ENCODE measurements at places on chromosomes 7 and 10. TPM values are rescaled to one million over a fixed set of nuclear protein-coding genes. Genes with fewer than 3 reads are reported as not detected.

GRCh38 chr7:157440346-157441022 lies 103.7 kb downstream of the DNAJB6 start:
- DNase-seq: peak; percentile 88

DNA sequence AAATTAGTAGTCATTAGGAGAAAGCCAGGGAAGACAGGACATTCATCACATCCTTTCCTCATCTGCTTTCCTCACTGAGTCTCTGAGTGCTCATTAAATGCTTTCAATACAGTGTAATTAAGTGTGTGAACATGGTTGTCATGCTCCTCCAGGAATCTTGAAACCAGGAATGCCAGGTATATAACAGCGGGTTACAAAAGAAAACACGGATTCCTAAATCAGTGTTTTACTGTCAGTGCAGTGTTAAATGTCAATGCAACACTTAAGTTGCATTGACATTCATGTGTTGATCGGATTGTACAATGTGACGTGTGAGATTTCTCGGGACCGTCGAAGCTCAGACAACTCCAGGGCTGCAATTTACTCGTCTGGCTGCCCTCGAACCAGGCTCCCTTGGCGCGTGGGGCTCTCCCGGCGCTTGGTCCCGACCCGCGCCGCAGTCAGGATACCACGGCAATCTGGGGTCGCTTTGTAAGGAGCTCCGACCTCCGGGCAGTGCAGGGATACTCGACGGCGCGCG lies 455 bp upstream of the SPAG6 start:
- DNase-seq: no peak

- DNase-seq: no peak
Observed at GRCh38 chr7:157399086-157399687, 62.4 kb downstream of the DNAJB6 start.

DNA sequence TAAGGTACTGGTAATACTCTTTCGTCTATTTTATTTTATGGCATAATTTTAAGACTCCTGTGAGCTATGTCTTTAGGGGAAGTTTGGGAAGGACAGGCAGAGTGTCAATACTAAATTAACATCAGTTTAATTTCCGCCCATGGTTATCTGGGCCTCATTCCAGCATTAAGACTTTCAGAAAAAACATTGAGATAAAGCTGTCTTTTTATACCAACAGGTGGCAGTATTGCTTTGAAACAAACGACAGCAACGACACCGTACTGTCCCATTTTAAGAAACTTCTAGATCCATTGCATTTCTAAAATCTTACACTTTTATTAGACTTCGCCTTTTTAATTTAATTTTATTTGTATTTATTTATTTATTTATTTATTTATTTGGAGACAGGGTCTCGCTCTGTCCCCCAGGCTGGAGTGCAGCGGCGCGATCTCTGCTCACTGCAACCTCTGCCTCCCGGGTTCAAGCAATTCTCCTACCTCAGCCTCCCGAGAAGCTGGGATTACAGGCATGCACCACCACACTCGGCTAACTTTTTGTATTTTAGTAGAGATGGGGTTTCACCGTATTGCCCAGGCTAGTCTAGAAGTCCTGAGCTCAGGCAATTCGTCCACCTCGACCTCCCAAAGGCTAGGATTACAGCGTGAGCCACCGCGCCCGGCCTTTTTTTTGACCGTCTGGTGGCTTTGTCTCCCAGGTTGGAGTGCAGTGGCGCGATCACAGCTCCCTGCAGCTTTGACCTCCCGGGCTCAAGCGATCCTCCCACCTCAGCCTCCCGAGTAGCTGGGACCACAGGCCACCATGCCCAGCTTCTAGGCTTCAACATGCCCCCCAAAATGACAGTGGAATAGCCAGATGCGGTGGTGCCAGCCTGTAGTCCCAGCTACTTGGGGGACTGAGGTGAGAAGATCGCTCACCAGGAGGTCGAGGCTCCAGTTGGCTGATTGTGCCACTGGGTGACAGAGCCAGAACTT lies 78.7 kb upstream of the C1GALT1 start:
- DNase-seq: peak; percentile 86

DNA sequence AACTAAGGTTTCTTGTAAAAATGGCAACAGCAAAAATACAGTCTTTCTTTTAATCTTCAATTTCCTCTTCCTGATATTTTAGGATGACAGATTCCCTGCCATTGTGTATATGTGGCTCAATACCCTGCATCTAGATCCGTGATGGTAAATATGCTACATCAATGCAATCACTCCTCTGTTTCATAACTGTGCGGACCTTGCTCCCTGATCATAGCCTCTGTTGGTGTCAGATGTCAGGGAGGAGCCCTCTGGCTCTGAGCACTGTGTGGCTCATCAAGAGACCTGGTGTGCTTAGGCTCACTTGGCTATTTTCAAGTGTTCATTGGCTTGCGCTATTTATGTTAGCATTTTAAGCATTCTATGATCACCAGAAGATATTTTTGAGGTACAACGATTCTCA lies 33.0 kb upstream of the AGR3 start:
- peak; percentile 27 for DNase-seq

DNA sequence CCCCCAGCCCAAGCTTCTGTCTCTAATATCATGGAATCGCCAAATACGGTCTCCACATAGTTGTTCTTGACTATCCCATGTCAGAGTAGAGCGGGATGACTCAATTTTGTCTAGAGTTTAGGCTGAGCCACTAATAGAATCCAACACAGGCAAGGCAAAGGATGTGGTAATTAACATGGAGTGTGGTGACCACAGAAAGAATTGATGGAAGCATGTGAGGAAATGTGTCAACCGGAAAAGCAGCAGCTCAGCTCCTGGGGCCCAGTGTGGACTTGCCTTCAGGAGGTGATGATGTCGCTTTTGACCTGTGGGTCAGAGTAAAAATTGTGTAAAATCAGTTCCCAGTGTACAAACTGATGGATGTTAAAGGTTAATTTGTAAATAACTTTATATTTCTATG lies 139.3 kb upstream of the KLF6 start:
- peak; percentile 91 for DNase-seq

GRCh38 chr7:725223-726005 lies 1.1 kb upstream of the DNAAF5 start:
- peak; percentile 88 for DNase-seq

GRCh38 chr7:127655720-127656119 lies 3.7 kb downstream of the SND1 start:
- no peak for DNase-seq

DNA sequence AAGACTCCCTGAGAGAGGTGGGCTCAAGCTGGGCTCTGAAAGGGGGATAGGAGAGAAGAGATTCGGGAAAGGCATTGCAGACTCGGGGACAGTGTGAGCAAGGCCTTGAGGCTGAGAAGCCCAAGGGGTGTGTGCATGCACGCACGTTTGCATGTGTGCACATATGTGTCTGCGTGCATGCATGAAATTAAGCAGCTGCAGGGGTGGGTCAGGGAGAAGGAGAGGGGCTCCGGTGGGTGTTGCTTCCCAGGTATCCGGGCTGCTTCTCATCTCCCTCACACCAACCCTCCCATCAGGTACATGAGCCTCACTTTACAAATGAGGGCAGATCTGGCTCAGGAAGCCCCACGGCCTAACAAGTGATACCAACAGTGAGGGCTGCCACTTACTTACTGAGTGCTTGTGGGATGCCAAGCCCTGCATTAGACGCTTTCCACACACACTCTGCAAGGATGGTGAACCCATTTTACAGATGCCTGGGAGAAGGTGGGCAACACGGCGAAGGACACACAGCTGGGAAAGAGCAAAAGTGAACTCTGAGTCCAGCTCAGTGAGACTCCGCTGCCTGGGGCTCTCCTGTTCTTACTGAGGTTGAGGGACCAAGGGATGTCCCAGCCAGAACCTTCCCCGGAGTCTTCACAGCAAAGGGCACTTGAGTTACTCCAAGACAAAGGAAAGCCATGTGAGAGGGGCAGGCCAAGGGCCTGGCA lies 26.4 kb downstream of the ZCCHC24 start:
- DNase-seq: peak; percentile 31

GRCh38 chr10:121734589-121735045 lies 136.4 kb upstream of the FGFR2 start:
- DNase-seq: peak; percentile 87

- no peak for DNase-seq
Observed at GRCh38 chr7:67758551-67758950, 761.9 kb downstream of the TYW1 start.

- DNase-seq: no peak
Observed at GRCh38 chr7:102988631-102989560, 76.1 kb downstream of the LRRC17 start.

DNA sequence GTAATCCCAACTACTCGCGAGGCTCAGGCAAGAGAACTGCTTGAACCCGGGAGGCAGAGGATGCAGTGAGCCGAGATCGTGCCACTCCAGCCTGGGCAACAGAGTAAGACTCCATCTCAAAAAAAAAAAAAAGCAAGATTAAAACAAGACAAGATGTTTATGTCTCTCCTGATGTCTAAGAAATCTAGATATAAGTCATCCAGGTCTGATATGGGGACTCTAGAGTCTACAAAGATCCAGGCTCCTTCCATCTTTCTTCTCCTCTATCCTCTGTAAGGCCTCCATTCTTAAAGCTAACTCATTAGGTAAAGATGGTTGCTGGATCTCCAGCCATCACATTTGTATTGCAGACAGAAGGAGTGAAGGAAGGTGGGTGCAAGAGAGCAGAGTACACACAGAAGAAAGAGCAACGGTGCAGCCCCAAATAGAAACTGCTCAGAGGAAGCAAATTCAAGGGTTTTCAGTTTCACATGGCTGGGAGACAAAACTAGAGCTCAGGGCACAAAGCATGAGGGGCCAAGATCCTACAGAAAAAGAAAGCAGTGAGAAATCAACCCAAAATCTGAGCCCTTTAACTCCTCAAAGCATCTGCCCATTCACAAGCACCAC lies 57.6 kb downstream of the USP6NL start:
- no peak for DNase-seq

GRCh38 chr10:778626-779330 lies 89.3 kb upstream of the DIP2C start:
- peak; percentile 90 for DNase-seq

- no peak for DNase-seq
Observed at GRCh38 chr10:75765789-75766096, 334.3 kb downstream of the LRMDA start.

- DNase-seq: no peak
Observed at GRCh38 chr7:75734586-75735458, 3.9 kb downstream of the HIP1 start.

GRCh38 chr7:116083796-116084195 lies 53.2 kb upstream of the TFEC start:
- no peak for DNase-seq

DNA sequence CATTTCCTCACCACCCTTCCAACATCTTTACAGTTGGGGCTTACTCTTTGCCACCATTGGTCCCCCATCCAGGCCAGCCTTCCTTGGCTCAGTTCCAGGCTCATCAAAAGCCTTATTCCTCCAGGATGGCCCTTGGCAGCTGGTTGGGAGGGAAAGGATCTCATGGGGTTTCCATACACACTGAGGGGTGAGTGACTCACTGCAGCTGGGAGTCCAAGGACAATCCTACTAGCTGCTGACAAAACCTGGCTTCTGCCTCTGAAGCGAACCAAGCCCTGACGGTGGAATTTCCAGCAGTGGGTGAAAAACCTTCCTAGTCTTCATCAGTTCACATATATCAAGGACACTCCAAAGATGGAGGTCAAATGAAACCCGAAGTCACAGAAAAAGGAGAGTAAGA lies 22.9 kb downstream of the CRHR2 start:
- DNase-seq: peak; percentile 88

- DNase-seq: peak; percentile 96
Observed at GRCh38 chr7:73738220-73738611, 386 bp downstream of the ABHD11 start.

DNA sequence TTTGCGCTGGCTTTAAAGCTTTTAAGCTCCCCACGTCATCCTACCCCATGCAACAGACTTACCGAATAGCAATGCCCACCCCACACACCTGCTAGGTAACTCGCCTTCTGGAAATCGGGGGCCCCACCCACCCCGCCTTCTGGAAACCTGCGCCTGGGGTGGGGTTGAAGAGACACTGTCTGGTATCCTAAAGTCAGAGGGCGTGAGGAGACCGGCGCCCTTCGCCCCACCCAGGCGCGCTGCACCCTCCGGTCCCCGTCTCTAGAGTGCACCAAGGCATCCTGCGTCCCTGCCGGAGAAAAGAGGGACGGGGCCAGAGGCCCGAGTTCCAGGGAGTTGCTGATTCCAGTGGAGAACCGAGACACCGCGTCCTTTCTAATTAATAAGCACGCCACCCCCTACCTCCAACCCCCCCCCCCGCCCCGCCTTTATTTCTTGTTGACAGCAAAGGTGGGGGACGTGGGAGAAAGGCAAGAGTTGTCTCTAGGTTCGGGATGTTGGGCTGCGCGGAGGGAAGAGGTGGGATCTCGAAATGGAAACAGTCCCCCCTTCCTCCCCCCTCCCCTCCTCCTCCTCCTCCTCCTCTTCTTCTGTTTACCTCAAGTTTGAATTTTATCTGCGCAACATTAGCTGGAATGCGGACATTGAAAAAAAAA lies 220.9 kb upstream of the MKLN1 start:
- peak; percentile 90 for DNase-seq

DNA sequence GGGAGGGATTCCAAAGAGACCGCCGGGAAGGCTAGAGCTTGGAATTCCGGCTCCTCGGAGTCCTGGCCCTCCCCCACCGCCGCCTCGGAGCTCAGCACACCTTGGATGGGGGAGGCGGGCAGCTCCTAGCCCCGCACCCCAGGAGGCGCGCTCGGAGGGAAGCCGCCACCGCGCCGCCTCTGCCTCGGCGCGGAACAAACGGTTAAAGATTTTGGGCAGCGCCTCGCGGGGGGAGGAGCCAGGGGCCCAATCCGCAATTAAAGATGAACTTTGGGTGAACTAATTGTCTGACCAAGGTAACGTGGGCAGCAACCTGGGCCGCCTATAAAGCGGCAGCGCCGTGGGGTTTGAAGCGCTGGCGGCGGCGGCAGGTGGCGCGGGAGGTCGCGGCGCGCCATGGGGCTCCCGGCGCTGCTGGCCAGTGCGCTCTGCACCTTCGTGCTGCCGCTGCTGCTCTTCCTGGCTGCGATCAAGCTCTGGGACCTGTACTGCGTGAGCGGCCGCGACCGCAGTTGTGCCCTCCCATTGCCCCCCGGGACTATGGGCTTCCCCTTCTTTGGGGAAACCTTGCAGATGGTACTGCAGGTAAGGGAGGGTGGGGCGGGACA lies at the start of gene CYP26A1:
Gene CYP26A1, plus strand, starts transcription at position 355 of the 608 bp plus-strand sequence. Its CDS starts 42 bp downstream, at position 397.
- DNase-seq: peak; percentile 84

- DNase-seq: no peak
Observed at GRCh38 chr7:139487366-139488080, 4.0 kb upstream of the KLRG2 start.

GRCh38 chr10:79542626-79543025 lies 17.6 kb downstream of the SFTPA2 start:
- no peak for DNase-seq

- no peak for DNase-seq
Observed at GRCh38 chr10:32956365-32957197, 1.4 kb downstream of the ITGB1 start.

CASP2 gene
- total RNA-seq: 7.6 TPM

CALY gene
- total RNA-seq: not detected

MNX1 gene
- not detected for total RNA-seq

GRCh38 chr10:116708391-116708821 lies 34.0 kb downstream of the HSPA12A start:
- peak; percentile 98 for DNase-seq

NME8 gene
- total RNA-seq: not detected

FZD1 gene
- total RNA-seq: 45.4 TPM

GRCh38 chr7:128005117-128005516 lies 26.1 kb downstream of the LRRC4 start:
- DNase-seq: no peak

GRCh38 chr10:62788861-62789467 lies 15.6 kb upstream of the ADO start:
- DNase-seq: no peak

GRCh38 chr10:86868353-86868752 lies 89.1 kb downstream of the MMRN2 start:
- no peak for DNase-seq

GRCh38 chr10:96501985-96502384 lies 11.7 kb downstream of the TLL2 start:
- DNase-seq: no peak

- no peak for DNase-seq
Observed at GRCh38 chr10:123781324-123781900, 110.2 kb downstream of the CPXM2 start.
